ENCODE measurements at places on chromosomes 3 and 15.

DNA sequence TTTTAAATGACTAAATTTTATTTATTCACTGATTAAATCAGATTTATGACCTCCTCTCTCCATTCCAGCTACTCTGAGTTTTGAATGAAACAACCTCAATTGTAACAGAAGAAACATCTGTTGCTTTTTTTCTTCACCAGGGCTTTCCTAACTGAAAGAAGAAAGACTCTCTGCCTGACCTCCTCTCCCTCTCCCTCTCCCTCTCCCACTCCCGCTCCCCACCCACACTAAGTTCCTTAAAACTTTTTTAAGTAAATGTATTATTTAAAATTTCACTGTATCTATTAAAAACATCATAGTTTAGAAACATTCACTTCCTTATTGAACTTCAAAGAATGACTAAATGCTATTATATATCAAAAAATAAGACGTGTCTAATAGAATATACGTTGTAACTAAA, 122.0 kb downstream of the TFDP2 start:
- DNase-seq, result no peak

DNA sequence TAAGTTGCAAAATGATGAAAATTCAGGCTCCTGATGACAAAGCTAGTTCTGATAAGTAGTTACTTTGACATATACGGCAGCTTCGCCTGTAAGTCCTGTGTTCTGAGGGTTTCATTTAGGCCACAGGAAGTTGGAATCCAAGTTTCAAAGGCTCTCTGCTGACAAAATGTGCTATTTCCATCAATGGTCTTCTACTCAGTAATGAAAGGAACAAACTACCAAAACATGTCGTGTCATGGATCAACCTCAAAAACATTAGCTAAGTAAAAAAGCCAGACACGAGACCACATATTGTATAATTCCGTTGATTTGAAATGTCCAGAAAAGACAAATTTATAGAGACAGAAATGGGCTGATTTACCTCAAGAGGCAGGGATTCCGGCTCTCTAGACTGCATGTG, 22.5 kb downstream of the NGRN start:
- DNase-seq, result no peak

GRCh38 chr15:79027532-79028410, 62.8 kb downstream of the RASGRF1 start:
- DNase-seq, result no peak

DNA sequence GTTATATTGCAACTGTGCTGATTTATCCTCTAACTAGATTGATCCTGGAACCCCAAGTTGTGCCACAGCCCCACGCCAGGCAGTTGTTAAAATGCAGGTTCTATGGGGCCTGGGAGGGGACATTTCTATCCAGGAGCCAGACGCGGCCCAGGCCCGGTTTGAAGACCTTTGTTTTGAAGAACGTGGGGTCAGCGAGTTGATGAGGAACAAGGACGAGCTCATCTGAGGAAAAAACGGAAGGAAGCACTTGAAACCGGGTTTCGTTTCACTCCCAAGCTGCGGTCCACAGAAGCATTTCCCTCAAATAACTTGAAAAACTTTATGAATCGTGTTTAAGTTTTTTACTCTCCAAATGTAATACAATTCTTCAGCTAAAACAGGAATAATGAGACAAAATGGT, 76.4 kb downstream of the CHSY1 start:
- DNase-seq, result no peak

GRCh38 chr15:60854858-60855564, 374.1 kb downstream of the RORA start:
- DNase-seq, result no peak
